ENCODE measurements at places on chromosomes 2 and 18.

DNA sequence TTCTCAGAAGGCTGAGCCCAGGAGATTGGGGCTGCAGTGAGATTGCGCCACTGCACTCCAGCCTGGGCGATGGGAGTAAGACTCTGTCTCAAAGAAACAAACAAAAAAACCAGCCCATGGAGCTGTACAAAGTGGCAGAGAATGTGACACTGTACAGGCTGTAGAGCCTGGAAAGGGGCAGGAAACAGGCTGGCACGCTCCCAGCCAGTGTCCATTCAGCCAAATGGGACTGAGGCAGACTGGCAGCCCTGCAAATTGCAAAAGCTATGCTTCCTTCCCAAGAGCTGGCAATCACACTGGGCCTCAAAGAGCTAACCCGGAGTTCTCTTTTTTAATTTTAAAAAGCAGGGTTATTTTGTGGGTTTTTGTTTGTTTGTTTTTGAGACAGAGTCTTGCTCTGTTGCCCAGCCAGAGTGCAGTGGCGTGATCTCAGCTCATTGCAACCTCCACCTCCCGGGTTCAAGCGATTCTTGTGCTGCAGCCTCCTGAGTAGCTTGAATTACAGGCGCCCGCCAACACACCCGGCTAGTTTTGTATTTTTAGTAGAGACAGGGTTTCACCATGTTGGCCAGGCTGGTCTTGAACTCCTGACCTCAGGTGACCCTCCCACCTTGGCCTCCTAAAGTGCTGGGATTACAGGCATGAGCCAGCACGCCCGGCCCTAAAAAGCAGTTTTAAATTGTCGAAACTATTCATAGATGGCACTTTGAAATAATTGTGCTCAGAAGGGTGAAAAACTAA, 42.8 kb downstream of the SCRN3 start:
- no peak for DNase-seq

- no peak for DNase-seq
These were observed 510.5 kb upstream of the TNP1 start for GRCh38 chr2:217370391-217370790.

DNA sequence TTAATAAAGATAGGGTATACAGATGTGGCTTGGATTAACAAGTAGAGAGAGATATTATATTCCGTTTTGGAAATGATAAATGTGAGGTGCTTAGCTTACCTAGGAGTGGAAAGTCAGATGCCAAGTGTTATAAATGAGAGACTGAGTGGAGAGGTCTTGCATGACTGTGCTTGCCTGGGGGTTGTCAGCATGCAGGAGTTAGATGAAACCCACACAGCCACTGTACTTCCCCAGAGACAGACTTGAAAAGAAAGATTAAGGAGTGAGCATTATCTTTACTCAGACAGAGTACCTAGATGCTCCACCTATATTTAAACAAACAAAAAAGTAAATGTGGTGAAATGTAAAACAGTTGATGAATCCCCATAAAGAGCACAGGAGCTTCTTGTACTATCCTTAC, 482.7 kb downstream of the RIT2 start:
- DNase-seq: no peak

DNA sequence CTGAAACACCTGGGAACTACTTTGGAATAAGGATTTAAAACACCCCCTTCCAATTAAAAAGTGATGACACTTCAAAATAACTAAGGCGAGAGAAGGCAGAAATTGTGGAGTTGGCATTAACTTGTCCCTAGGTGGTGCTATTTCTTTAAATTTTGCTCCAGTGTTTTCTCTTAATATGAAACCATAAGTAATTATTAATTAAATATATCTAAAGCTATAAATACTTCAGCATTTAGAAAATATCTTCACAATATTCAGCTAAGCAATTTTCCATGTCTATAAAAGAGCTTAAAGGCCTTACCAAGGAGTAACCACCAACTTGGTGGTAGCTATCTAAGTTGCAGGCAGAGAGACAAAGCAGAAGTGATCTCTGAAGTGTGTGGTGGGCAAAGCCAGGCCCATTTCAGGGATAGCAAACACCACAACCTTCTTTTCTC, 186.8 kb upstream of the PGAP1 start:
- peak; percentile 30 for DNase-seq

DNA sequence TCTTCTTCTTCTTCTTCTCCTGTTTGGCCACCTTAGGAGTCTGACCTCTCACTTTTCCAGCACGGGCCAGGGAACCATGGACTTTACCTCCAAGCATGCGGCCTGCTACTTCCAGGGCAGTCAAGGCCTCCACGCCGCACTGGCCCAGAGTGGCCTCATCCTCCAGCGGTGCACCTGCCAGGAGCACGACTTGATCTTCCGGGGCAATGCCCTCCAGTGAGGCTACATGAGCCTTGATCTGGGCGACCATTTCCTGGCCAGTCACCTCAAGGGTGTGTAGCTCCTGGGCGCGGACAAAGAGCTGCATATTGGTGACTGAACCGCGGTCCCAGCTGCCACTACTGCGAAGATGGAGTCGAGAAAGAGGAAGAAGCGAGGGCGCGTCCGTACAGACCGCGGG, 67.1 kb downstream of the DIPK1C start:
- no peak for DNase-seq

DNA sequence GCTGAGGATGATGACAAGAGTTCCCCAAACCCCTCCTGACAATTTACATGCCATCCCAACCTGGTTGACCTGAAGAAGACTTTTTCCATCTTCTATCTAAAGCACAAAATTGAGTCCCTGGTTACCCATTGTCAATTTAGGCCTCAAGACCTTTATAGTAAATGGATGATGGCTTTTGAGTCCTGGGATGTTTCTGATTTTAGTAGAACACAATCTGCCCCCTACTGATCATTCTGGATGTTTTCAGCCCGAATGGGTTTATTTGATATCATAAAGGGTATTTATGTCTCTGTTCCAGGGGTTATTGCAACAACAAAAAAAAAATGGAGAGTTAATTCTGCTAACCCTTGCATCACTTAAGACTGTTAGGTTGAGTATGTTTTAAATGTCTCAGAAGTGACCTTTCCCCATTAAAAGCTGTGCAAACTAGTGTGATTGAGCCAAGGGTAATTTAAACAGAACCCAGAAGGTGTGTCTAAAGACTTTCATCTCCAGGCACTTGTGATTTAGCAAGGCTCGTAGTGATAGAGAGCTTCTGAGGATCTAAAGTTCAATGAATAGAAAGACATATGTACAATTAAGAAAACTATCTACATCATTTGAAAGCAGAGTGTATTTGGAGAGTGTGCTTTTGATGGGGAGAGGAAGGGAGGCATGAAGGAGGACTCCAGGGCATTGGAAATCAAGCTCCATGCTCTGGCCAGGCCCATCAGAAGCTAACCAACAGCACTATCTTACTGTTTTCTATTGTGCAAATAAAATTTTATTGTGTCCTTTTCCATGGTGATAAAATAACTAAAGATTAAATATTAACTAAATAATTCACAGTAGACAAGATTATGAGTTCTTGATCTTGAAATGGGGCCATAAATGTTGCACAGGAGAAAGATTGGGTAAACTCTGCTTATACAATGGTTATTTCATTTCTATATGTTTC, 96.6 kb upstream of the NOSTRIN start:
- DNase-seq: no peak

GRCh38 chr2:10779776-10780490, 32.7 kb downstream of the PDIA6 start:
- no peak for DNase-seq

DNA sequence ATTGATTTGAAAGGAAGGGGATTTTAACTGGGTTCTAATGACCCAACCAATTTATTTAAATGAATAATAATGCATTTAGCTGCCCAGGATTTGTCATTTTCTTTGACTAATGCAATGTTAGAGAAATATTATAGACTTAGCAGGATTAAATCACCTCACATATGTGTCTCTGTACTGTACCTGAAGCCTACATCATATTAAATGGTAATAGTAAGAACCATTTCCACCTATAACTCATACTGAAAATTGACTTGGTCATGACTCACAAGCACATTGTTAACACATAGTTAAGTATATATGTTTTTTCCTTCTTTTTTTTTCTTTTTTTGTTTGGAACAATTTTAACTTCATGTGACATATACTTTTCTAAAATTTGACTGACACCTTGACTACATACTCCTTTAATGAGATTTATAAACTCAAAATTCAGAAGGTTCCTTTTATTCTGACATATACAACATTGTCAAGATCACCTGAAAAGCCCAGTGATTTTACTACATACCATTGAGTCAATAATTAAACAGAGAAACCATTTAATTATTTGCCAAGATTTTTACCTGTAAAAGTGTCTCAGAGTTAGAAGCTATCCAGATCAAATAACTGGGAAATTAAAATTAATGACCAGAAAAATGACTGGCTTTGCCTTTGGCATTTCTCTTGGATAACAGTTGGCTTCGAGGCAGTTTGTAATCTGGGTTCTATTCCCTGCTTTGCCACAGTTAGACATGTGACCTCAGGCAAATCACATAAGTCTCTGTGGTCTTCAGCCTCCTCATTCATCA, 58.8 kb upstream of the CDC42EP3 start:
- no peak for DNase-seq

DNA sequence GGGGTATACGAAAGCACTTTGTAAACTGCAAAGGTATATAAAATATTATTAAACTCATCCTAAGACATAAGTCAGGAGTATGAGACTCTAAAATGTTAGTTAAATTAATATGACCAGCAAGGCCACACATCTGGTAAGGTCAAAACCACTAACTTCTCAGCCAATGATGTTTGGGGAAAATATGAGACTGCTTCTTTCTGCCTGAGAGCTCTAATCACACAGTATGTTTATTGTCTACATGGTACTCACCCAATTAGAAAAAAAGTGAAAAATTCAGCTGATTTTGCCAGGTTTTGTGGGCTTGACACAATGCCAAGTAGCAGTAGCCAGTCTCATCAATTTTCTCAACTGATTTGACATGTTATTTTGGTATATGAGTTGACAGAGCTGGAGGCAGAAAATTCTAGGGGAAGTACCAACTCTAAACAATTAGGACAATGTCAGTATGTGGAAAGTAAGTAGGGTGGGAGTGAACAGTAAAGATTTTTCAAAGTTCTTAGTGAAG, 87.3 kb downstream of the ALK start:
- no peak for DNase-seq

DNA sequence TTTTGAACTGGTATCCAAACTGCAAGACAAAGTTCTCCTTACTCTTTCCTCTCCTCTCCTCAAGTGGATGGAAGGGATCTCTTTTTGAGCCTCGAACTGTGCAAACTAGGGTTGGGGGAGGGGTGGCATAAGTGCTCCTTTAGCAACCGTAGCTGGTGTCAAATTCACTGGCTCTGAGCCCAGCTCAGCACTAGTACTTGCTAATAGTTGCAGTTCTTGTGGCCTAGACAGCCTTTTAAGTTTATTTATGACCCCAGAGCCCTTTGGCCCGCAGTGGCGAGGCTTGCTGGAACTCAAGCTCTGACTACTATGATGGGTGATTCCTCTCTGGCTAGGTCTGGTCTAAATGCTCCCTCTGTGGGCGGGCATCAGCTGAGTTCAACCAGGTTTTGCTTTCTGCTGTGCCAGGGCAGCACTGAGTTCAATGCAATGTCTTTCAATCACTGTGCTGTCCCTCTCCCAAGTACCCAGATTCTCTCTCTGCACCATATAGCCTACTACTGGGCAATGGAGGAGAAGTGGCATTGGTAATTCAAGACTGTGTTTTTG, 528.4 kb upstream of the SYT4 start:
- DNase-seq: no peak

DNA sequence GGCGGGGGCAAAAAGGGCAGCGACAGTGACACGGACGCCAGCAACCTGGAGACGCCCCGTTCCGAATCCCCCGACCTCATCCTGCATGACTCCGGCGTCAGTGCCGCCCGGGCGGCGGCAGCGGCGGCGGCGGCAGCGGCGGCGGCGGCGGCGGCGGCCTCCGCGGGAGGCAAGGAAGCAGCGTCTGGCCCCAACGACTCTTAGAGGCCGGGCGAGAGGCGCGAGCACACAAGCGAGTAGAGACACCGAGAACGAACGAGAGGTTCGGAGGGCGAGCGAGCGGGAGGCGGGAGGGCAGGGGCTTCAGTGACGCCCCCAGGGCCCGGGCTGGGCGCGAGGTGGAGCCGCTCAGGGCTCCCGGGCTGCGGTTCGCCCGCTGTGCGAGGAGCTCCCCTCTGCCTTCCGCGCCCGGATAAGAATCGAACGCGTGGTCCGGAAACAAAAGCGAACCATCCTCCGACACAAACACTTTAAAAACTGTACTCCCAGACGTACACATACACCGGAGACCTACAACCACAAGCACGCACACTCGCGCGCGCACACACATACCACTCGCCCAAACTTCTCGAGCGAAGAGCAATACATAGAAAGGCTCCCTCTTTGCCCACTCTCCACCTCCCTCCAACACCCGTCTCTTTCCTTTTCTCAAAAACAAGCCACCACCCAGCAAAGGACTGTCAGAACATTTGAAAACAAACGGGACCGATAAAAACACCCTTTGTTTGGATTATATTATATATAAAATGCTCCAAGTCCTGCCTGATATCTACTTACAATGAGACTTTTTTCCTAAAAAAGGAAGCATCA, 2.8 kb downstream of the SP9 start:
- DNase-seq: peak; percentile 45

DNA sequence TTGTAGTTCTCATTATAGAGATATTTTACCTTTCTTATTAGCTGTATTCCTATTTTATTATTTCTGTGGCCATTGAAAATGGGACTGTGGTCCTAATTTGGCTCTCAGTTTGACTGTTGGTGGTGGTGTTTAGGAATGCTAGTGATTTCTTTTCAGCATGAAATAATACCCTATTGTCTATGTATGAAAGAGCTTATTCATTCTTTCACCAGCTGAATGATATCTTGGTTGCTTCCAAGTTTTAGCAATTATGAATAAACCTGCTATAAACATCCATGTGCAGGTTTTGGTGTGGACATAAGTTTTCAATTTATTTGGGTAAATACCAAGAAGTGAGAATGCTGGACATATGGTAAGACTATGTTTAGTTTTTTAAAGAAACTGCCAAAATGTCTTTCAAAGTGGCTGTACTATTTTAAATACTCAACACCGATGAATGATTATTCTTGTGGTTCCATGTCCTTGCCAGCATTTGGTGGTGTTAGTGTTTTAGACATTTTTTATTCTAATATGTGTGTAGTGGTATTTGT, 501.6 kb upstream of the GYPC start:
- no peak for DNase-seq

- DNase-seq: no peak
These were observed 111.7 kb downstream of the RTP5 start for GRCh38 chr2:241981076-241981700.

DNA sequence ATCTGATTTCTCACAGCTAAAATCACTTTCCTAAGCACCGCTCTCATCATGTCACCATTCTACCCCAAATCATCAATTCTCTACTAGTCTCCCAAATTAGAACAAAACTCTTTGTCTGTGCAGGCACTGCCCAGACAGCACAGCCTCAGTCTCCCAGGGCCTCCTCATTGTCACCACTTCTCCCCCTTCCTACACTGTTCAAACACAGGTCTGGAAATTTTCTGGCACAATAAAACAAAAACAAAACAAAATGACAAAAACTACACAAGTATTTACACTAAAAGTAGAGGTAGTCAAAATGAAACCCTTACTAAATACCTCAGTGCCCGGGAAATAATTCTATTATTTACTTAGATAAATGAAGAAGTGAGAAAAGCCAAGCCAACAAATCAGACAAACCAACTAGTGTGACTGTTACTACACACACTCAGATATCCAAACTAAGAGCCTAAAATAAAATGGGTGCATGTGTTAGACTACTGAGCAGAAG, 156.2 kb upstream of the DNMT3A start:
- peak; percentile 28 for DNase-seq

- no peak for DNase-seq
These were observed 31.4 kb upstream of the CHN1 start for GRCh38 chr2:175036582-175037018.

- no peak for DNase-seq
These were observed 31.8 kb upstream of the MTCL1 start for GRCh38 chr18:8673256-8674209.
